Activated T-helper 2 cell treated with anti-CD3 and anti-CD28 coated beads, Interferon-gamma antibody, Interleukin-2, Interleukin-4, amounts not matched to agents 10 μg/mL and 5 μg/mL and 100 μg/mL, durations not matched to agents 14 hours and 24 hours and 36 hours (primary cell): ENCODE measurements at places on chromosomes 2 and 18. TPM values are rescaled to one million over a fixed set of nuclear protein-coding genes. Genes with fewer than 3 reads are reported as not detected.

DNA sequence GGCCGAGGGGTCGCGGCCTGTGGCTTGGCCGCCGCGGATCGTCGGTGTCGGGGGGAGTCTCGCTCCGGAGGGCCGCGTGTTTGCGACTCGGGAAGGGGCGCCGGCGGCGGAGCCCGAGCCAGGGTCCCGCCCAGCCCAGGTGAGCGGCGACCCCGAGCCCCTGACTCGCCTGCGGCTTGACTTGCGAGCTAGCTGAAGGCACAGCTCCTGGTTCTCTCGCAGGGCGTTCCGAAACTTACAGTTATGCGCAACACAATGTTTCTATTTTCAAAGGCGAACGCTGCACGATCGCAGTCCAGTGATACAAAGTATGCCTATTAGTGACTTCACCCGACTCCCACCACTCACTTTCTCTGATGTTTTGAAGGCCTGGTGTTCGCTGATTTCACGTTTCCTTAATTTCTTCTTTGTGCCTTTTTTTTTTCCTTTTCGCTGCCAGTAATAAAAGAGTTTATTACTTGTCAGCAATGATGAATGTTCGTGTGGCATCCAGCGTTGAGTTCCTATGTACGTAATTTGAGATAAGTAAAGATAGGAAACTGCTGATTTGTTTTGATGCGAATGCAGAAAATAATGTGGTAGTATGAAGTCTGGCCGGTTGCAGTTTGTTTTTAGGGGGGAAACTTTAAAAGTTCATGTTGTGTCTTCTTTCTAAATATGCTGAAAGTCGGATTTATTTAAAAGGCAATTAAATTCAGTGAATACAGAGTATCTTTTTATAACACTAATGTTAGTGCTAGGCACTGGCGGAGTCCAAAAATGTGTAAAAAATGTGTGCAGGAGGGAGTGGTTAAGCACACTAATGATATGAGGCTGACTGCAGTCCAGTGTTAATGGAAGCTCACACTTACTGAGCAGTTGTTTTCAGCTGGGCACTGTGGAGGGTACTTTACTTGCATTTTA is 706 bp downstream of the UBXN2A start:
- no peak for DNase-seq

DNA sequence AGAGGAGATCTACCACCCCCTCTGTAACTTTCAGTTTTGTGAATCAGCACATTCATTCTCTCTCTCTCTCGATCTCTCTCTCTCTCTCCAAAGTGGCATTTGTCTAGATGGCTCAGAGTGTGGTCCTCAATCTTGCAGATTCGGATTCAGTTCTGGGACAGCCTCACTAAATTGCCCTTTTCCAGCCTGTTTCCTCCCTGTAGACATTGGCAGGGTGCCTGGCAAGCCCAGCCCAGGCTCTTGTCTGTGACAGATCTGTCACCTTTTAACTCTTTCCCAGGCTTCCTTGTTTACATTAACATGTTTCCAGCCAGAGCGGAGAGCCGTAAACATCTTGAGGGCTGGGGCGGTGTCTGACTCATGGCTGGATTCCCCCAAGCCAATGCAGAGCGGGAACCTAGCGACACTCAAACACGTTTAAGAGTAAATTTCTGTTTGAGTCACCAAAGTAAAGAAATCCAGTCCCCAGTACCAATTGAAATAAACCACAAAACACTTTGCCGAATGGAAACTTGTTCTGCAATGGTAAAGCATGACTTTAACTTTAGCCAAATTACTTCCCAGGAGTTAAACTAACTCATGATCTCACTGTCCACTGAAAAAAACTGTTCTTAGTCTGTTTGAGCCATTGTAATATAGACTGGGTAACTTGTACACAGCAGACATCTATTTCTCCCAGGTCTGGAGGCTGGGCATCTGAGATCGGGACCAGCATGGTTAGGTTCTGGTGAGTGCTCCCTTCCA is 6.6 kb upstream of the CYP27C1 start:
- no peak for DNase-seq

- DNase-seq = no peak
Observed at GRCh38 chr2:148540022-148540421, 104.5 kb upstream of the EPC2 start.

GRCh38 chr2:46512185-46512584 is 32.8 kb downstream of the TMEM247 start:
- no peak for DNase-seq

- DNase-seq = no peak
Observed at GRCh38 chr2:100988630-100989417, 13.3 kb upstream of the RPL31 start.

DNA sequence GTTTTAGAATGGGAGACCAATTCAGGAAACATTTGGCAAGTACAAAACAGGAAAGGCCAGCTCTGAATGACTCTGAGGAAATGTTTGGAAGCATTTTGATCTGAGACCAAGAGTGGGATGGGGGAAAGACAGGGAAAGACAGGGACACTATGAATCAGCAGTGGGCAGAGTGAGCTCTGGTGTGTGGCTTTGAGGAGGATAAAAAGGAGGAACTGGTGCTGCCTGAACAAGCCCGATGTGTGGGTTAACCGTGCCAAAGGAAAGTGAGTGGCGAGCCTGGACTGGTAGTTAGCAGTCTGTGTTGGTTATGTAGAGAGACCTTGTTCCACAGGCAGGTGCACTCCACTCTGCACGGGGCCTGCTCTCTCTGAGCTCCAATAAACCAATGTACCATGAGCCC is 5.3 kb downstream of the MFSD6 start:
- DNase-seq = no peak

DNA sequence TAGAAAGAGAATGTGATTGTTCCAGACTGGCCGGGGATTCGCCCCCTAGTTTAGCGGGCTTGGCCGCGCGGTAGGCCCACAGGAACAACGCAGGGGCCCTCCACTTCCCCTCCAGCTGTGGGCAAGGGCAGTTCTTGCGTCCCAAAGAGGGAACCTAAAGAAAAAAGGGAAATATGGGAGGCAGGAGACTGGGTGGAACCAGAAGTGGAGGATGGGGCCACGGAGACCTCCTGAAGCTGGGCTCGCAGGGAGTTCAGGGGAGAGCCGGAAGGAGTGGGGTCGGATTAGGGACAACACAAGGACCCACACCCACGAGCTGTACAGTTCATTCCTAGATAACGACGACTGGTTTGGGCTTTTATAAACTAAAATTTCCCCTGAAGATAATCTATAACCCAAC is 18.2 kb downstream of the GNLY start:
- DNase-seq = no peak

DNA sequence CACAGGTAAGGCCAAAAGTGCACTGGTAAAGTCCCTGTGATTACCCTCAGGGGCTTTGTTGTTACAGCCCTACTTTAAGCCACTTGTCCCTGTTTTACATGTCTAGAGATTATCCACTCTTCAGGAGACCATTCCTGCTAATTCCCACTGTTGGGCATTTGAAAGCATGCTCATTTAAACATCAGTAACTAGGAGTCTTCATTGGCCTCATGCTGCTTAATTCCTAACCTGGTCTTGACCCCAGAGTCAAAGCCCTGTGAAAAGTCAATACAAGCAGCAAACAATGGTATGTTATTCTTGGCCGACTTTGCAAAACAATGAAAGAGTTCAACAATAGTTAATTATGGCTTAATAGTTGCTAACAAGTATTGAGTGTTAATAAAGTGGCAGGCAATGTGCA is 23.2 kb downstream of the AFF3 start:
- no peak for DNase-seq

- no peak for DNase-seq
Observed at GRCh38 chr2:70553334-70553583, 367 bp downstream of the TGFA start.

GRCh38 chr2:158665536-158666302 is 129.4 kb upstream of the DAPL1 start:
- DNase-seq = no peak

GRCh38 chr2:74474481-74474880 is 2.0 kb upstream of the MRPL53 start:
- no peak for DNase-seq

GRCh38 chr18:79117385-79117784 is 48.2 kb downstream of the ATP9B start:
- DNase-seq = no peak

- no peak for DNase-seq
Observed at GRCh38 chr2:75707901-75708300, 2.8 kb downstream of the GCFC2 start.

DNA sequence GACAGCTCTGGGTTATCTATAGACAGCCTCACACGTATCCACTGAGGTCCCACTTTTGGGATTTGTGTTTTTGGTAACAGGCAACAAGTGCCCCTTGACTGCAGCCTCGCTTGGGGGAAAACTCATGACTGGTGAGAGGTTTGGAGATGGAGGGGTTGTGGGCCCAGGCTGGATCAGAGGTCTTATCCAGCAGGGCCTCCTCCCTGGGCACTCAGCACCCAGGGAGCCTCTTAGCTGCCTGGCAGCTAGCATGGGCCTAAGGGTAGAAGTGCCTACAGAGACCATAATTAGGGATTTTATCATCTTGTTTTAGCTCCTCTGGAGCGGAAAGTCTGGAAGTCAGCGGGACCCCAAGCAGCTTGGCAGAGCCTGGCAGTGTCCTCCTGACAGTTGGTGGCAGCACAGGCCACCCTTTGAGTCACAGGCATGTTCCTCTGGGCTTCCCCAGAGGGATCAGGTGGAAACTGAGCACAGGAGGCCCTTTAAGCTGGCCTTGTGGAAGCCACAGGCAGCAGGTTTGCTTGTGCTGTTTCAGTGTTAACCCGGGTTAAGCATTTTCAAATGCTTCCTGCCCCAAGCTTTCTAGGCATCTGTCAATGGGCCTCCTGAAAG is 143.1 kb downstream of the KCTD1 start:
- no peak for DNase-seq

- DNase-seq = no peak
Observed at GRCh38 chr2:84631047-84631446, 114.7 kb downstream of the DNAH6 start.

DNA sequence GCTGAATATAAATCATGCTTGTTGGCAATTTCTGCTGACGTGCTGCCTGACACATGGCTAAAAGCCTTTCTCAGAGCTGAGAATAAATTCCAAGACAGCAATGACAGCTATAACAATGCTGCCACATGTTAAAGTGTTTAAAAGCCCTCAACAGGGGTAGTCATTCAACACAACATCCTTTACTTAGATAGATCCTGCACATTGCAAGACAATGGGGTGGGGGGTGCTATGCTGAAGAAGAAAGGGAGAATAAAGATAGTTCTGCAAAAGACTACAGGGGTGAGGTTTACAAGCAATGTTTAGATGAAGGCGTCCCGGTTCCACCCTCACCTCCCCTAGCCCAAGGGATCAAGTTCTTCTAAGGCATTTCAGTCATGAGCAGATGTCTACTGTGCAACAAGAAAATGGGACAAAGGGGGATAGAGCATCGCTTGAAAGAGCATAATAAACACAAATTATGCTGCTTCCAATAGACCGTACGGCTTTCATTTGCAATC is 291.0 kb upstream of the ACVR2A start:
- DNase-seq = no peak

DNA sequence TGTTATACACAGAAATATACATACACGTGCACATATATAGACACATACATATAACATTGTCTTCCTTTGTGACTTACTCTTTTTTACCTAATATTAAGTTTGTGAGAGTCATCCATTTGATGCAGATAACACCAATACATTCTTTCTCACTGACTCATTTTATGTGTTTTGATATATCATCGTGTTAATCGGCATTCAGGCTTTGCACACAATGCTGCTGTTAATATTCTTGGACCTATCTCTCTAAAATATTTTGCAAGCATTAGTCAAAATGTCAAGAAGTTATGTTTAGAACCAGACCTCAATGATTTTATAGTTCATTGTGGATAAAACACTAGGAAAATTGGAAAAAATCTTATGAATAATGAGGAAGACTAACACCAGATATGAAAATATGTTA is 441.1 kb downstream of the LRATD1 start:
- DNase-seq = no peak

DNA sequence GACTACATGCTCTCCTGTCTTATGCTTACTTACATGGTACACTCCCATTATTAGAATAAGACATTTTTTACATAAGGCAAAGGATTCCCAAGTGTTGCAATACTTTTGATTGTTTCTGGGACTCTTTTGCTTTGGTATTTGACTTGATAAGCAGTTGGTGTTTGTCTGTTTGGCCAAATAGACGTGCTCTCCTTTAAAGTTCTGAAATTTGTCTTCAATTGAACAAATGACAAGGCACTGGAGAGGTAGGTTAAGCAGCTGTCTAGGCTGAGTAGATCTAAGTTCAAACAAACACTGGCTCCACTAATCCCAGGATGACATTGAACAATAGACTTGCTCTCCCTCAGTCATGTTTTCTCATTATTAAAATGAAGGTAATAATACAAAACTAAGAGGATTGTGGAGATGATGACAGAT is 430.5 kb downstream of the STK39 start:
- DNase-seq = no peak

DNA sequence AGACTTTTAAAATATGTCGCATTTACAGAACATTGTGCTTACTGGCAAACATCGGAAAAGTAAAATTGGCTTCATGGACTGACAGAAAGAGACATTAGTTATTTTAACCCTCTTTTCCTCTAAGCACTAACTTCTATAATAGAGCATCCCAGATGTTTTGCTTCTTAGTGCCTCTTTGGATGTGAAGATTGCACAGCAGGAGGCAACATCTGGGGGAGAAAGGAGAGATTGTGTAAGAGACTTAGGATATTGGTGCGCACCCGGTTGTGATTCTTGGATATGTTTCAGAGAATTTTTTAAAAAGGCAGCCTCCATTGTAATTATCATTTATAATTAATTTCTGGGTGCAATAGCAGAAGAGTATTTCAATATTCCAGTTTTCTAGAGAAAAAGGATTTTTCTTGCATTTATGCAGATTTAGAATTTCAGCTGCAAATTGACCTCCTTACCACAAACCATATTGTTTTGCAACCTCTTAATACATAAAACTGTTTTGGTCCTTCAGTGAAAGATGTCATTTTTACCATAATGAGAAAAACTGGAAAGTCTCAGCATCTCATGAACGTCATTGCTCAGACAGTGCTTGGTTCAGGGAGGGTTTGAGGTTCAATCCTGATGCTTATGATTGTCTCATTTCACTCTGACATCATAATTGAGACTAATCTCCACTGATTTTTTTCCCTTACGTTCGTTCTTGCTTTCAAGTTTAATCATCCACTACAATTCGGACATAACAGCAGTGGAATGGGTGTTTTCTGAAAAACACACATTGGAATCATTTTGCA is 404.3 kb downstream of the ZNF521 start:
- DNase-seq = no peak

DNA sequence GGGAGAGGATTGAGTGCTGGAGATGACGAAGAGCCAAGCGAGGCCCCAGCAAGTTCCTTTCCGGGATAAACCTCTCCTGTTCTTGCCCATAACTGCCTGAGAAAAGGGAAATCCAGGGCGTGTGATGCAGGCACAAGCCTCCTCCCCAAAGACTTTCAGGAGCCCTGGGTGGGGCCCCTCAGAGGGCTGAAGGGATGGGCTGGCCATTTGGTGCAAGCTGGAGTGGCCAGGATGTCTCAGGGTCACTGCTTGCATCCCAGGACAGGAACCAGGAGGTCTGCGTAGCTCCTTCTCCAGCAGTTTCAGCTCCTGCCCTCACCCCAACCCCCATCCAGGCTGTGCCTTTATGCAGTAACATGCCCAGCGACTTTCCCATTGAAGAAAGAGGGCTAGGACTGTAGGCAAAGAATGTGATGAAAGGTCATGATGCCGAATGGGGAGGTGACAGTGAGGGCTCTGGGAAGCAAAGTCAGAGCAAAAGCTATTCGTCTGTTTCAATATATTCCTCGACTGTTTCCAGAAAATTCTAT is 80.2 kb downstream of the PXDN start:
- no peak for DNase-seq

Gene NXPH2
- total RNA-seq = not detected in 2 replicates

Gene GPR17
- not detected in 2 replicates for total RNA-seq

Gene CYRIA
- total RNA-seq = 1.8 TPM in 2 replicates

Gene GIGYF2
- total RNA-seq = 63.7 and 64.7 TPM in 2 replicates

Gene RAB27B
- 0.75 and 0.92 TPM in 2 replicates for total RNA-seq

Gene PARD6G
- total RNA-seq = 0.21 and 0.23 TPM in 2 replicates

Gene SH3RF3
- total RNA-seq = 0.64 and 0.78 TPM in 2 replicates

Gene MYO3B
- total RNA-seq = 13.7 and 14.4 TPM in 2 replicates

Gene KCNIP3
- total RNA-seq = 0.21 and 0.39 TPM in 2 replicates
